Amniotic stem cell (primary cell): ENCODE measurements at places on chromosomes 7 and 10.

DNA sequence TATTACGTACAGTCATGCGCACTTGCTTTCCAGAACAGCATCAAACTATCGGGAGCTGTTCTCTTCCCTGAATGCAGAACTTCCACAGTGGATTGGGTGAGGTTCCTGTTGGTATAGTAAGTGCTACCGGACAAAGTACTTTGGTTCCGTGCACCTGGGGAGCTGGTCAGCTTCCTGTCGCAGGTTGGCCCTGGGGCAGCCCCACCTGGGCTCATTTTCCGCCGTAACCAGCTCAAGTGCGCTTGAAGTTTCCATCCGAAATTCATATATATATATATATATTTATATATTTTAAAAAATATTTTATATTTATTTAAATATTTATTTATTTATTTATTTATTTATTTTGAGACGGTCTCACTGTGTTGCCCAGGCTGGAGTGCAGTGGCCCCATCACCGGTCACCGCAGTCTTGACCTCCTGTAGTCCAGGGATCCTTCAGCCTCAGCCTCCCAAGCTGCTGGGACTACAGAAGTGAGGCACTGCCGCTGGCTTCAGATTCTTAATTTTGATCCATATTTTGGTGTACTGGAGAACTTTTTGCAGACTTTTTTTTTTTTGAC is 6.5 kb downstream of the SCART1 start:
- DNase-seq = no peak

GRCh38 chr7:124989911-124990310 is 60.3 kb upstream of the POT1 start:
- DNase-seq = no peak

DNA sequence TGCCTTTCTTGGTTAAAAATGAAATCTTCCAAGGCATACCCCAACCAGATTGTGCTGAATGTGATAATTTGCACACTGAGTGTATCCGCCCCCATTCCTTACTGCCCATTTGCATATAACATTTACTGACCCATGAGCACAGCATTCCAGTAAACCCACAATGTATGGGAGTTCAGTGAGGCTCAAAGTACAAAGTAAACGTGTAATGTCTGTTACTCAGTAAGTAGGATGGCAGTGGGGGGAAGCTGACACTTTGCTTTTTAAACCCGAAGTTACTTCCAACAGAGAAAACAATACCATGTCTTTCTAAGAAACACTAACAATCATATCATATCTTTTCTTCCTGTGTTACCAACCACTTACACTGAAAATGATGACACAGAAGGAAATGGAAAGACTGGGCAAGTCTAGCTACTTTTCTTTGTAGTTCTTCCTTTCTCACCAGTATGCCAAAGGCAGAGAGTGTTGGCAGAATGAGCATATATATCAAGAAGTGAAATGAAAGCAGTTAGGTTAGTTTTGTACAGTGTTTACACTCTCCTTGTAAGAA is 27.1 kb upstream of the SOSTDC1 start:
- DNase-seq = no peak

DNA sequence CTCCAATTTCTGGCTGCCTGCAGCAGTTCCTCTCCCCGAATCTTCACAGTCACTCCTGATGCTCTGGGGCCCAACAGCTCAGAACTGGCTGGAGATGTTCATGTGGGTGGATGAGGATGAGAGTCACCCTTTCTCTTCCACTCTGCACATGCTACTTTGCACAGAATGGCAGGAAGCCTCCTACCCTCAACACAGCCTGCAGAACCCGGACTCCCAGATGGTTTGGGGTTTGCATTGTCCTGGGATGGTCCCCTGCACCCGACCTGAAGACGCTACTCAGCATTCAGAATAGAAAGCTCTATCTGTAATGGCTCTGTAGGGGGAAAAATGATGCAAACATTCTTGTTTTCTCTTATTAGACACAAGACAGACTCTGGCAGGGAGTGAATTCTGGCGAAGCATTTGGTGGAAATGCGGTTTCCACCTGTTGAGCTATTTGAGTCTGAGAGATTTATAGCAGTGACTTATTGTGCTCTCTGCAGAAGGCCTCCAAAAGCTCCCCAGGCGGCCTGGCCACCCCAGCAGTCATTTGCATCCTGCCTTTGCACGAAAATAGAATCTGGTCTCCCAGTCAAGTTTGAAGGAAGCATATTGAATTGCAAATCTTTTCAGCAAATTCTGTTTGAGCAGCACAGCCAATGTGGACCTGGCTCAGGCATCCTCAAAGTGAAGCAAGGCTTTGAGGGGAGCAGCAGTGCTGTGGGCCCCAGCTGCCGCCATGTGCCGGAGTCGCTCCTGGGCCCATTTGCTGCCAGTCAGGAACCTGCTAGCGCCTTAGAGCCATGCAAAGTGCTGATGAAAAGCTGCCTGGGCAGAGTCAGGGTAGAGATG is 309.3 kb downstream of the TCERG1L start:
- no peak for DNase-seq

DNA sequence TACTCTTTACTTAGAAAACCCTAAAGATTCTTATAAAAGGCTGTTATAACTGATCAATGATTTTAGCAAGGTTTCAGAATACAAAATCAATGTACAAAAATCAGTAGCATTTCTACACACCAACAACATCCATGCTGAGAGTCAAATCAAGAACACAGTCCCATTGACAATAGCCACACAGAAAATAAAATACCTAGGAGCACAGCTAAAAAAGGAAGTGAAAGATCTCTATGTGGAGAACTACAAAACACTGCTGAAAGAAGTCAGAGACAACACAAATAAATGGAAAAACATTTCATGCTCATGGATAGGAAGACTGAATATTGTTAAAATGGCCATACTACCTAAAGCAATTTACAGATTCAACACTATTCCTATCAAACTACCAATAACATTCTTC is 427.0 kb downstream of the KCNMA1 start:
- DNase-seq = no peak

DNA sequence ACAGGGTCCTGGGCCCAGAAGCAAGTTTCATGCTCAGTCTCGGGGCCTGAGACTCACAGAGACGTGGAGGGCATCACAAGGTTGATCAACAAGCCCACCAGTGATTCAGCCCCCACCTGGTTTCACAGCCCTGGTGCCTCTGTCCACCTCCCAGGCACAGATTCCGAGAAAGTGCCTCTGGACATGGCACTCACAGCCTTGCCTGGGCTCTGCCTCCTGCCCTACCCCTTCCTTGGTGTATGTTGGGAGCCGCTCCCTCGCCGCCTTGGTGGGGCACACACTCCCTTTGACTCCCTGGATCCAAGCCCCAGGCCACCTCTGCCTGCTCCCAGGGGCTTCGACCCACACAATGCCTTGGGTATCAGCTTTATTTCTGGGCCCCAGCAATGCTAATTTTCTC is 200.8 kb upstream of the PPP2R2D start:
- DNase-seq = no peak

- no peak for DNase-seq
Observed at GRCh38 chr10:47053081-47053798, 142.0 kb downstream of the PTPN20 start.

DNA sequence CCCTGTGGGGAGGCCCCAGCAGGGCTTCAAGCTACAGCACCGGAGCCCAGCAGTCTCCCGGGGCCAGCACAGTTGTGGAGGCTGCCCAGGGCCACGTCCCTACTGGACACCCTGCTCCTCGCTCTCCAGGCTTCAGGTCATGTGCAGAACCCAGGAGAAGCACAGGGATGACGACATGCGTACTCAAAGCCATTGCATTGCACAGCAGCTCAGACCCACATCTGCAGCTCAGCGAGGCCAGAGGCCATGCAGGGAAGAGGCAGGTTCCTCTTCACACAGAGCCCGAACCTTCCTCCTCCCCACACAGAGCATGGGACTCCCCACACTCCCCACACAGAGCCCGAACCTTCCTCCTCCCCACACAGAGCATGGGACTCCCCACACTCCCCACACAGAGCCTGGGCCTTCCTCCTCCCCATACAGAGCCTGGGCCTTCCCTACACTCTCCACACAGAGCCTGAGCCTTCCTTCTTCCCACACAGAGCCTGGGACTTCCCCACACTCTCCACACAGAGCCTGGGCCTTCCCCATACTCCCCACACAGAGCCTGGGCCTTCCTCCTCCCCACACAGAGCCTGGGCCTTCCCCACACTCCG is 12.3 kb downstream of the CFAP46 start:
- DNase-seq = no peak
